ENCODE measurements at places on chromosomes 7 and 10. TPM values are rescaled to one million over a fixed set of nuclear protein-coding genes. Genes with fewer than 3 reads are reported as not detected.

DNA sequence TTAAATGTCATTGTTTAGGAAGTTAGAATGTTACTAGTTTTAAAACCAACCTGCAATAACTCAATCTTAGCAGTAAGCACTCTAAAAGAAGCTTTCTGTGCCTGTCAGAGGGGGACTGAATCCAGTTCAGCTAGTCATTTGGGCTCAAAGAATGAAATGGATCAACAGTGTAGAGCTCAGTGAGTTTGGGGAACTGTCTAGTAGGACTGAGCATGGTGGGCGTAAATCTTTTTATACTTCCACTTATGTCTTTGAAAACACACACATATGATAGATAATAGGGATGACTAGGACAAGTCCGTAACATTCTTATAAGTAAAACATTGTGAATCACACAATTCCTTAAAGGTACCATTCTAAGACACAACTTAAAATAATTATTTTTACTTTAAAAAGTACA, 11.5 kb downstream of the GSAP start:
- DNase-seq, result no peak

- peak; percentile 95 for DNase-seq
These were observed 25.2 kb upstream of the ITGB1 start for GRCh38 chr10:32982911-32983909.

DNA sequence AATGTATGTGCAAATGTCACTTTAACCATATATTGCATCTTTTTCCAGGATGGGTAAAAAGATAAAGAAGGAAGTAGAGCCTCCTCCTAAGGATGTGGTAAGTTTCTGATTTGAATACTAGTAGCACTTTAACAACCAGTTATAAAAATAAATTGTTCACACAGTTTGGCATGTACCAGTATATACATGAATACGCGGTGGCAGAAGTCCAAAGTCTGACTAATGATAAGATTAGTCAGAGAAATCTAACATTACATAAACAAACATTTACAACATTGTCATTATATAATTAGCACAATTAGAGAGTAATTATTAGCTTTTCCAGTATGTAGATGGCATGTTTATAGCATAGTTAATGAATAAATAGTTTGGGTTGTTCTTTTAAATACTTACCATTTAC, 4.1 kb downstream of the ARMC3 start:
- DNase-seq, result peak; percentile 8

GRCh38 chr7:40850017-40850416, 715.2 kb downstream of the SUGCT start:
- peak; percentile 3 for DNase-seq

DNA sequence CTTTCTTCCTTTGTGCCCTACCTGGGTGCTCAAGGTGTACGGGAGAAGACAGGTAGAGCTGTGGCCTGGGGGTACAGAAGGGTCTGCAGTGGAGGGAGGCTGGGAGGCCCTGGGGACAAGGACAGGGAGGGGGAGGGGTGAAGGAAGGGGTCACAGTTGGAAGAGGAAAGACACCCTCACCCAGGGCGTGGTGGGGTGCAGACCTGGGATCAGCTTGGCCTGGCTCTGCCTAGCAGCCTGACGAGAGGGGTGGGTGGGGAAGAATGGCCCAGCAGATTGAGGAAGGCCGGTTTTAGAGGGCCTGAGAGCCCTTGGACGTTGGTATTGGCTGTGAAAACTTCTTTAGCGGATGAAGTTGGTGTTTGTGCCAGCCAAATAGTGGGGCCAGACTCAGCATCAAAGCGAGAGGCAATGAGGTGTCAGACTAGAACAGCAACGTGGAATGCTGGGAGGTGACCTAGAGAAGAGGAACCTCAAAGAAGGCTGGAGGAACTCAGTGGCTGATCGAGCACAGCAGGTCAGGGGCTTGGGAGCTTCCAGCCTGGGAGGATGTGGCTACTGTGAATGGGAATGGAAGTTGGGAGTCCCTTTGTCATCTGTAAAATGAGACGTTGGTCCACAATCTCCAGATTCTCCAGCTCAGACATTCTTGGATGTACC, 18.1 kb upstream of the TRIM8 start:
- no peak for DNase-seq

The ZNF679 gene
- total RNA-seq, result not detected

The CYP2C18 gene
- 0.05 TPM for total RNA-seq

The KIF5B gene
- total RNA-seq, result 91.1 TPM

The METTL2B gene
- 62.9 TPM for total RNA-seq

The TRIM50 gene
- total RNA-seq, result not detected

All from HT1080 (cell line).